Spleen (tissue), 13 donors: ENCODE measurements at places on chromosomes 12 and 14. TPM values are rescaled to one million over a fixed set of nuclear protein-coding genes. Genes with fewer than 3 reads are reported as not detected.
A peak's percentile ranks its signal among the peaks of the same experiment; 100 is the strongest.

The SYCP3 gene
- 0.39 TPM for total RNA-seq

The INSM2 gene
- not detected for total RNA-seq

The CEBPE gene
- 5.7 TPM for total RNA-seq

DNA sequence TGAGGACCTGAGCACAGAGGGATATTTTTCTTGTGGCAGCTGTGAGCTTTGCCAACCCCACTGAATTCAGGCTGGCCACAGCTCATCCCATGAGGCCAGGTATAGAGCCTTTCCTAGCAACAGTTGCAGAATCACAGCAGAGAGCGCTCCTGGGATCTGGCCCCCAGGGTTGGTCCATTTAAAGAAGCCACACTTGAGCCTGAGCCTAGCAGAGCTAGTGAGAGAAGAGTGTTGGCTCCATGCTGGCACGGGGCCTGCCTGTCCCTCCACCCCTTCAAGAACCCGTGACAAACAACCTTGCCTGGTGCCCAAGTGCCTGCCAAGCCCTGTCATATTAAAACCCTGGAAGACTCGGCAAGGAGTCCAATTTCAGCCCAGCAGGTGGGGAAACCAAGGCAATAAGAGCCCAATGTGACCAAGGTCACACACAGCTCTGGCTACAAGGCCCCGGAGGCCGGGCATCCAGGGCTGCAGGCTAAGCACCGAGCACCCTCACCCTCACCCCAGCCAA, 91.6 kb downstream of the LRRC74A start:
- no peak for DNase-seq
- H3K4me3 ChIP-seq: no peak overlapping the region
- peak overlapping the region; percentile 73 for H3K27ac ChIP-seq
- peaks cover 6% of the 10 kb centered on the region for H3K27me3 ChIP-seq
- H3K4me1 ChIP-seq: peaks cover 35% of the 10 kb centered on the region

DNA sequence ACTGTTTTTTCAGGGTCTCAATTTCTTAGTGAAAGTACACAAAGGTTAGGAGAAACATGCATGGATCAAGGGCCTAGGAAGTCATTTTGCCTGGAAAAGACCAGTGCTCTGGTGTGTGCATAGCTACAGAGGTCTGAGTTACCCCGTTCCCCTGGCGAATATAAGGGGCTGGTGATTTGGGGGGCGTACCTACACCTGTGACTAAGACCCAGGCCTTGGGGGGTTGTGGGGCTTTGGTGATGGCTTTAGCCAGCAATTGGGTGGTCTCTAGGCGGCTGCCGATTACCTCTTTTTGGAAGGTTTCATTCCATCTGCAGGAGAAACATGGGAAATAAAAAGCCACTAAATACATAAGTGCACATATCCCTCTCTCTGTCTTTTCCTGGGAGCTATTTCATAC, 1.1 kb downstream of the SDR39U1 start:
- H3K4me3 ChIP-seq: peak overlapping the region; percentile 62
- peaks cover 44% of the 10 kb centered on the region for H3K36me3 ChIP-seq
- peak overlapping the region; percentile 99 for H3K27ac ChIP-seq
- H3K27me3 ChIP-seq: no peaks in the 10 kb centered on the region

DNA sequence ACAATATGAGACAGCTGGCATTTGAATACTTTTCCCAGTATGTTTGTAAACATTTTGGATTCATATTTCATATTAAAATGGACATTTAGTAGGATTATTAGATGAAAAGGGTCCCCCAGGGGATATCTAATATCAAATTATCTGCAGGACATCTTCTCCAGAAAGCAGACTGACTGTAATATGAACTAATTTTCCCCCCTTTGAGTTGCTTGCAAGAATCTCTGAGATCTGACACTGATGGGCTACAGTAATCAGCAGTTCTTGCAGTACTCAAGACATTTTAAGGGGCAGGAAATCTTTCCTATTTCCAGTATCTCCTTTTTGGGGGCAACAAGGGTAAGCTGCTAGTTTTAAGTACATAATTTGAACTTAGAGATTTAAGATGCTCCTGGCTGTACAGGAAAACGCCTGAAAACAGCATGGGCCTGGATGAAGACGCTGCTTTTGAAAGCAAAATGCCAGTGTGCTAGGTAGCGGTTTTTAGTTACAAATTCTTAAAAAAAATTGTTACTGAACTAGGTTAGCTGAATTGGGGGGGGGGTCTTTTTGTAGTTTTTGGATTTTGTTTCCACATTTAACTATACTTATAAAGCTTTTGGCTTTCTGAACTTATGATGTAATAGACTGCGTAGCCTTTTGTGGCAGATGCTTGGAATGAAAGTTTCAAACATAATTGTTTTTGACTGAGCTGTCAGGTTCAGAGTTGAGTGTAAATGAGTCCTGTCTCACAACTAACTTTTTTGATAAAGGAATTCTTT, 2.2 kb downstream of the FRMD6 start:
- H3K27ac ChIP-seq: peak overlapping the region; percentile 90
- H3K4me3 ChIP-seq: peak overlapping the region; percentile 82
- H3K4me1 ChIP-seq: peaks cover 23% of the 10 kb centered on the region
- no peaks in the 10 kb centered on the region for H3K36me3 ChIP-seq

DNA sequence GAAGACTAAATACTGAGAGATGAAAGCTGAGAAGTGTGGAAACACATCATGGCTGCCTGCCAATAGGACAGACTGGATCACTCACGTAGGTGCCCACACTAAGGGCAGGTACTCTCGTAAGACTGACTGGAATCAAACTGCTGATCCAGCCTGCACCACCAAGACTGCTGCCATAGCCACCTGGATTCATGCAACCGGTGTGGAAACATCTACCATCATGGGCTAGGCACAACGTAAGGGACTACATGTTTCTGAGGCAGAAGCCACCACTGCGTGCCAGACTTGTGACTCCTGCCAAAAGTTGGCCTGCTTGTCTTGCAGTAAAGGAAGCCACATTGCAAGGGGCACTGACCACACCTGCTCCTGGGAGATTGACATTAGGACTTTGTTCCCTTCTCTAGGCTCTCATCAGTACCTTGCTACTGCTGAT, 3.8 kb downstream of the POMT2 start:
- peaks cover 20% of the 10 kb centered on the region for H3K4me1 ChIP-seq
- DNase-seq: no peak
- no peak overlapping the region for H3K27ac ChIP-seq
- no peaks in the 10 kb centered on the region for H3K27me3 ChIP-seq
- H3K4me3 ChIP-seq: no peak overlapping the region

DNA sequence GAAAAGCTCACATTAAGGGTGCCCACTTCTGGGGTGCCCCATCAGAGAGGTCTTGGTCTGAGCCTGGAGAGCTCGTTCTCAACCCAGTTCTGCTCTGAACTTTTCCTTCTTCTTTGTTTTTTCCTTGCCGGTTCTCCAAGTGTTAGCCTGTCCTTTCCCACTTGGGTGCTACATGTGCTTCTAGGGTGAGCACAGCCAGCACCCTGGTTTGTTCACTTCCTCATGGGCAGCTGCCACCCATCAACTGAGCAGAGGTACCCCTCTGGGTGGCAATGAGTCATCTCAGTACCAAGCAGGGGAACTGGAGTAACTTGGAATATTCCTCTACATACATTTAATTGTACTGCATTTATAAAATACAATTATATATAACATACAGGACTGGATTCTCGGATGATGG, 3.9 kb upstream of the SYNE3 start:
- H3K27ac ChIP-seq: peak overlapping the region; percentile 83
- H3K36me3 ChIP-seq: no peaks in the 10 kb centered on the region
- DNase-seq: no peak
- peaks cover 98% of the 10 kb centered on the region for H3K4me1 ChIP-seq
- no peaks in the 10 kb centered on the region for H3K27me3 ChIP-seq

- DNase-seq: no peak
- no peaks in the 10 kb centered on the region for H3K27me3 ChIP-seq
- no peak overlapping the region for H3K27ac ChIP-seq
Measured at GRCh38 chr14:21320913-21321312, 41.0 kb downstream of the RPGRIP1 start.

GRCh38 chr12:13033476-13033875, 10.7 kb upstream of the FAM234B start:
- H3K4me1 ChIP-seq: no peaks in the 10 kb centered on the region
- H3K27ac ChIP-seq: no peak overlapping the region
- no peaks in the 10 kb centered on the region for H3K36me3 ChIP-seq
- H3K4me3 ChIP-seq: no peak overlapping the region

DNA sequence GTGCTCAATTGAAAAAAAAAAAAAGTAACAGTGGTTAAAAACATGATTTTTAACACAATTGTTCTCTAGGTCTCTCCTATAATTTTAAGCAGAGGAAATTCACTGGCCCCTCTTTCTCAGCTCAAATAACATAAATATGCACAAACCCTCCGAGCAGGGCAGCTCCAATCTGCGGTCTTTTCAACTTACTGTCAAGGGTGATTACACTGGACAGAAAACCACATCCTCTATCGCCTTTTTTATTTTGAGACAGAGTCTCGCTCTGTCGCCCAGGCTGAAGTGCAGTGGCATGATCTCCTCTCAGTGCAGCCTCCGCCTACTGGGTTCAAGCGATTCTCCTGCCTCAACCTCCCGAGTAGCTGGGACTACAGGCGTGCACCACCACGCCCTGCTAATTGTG, 16.5 kb upstream of the GABARAPL1 start:
- no peak for DNase-seq
- H3K27ac ChIP-seq: no peak overlapping the region
- no peak overlapping the region for H3K4me3 ChIP-seq
- peaks cover 32% of the 10 kb centered on the region for H3K27me3 ChIP-seq
- peaks cover 12% of the 10 kb centered on the region for H3K4me1 ChIP-seq

DNA sequence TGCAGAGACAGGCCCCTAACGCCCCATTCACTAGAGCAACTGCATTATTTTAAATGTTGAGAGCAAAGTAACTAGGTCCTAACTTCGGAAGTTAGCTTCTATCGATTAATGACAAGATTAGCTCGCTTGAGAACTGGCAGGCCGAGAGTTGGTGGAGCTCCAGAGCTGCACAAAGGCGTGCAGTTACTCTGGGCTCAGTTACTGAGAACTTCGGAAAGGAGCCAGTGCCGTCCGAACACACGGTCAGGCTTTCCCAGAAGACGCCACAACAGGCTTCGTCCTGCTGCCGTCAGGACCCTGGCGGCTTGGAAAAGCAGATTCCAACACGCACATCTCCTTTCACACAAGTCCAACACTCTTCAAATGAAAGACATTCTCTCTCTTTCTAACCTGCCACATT, 45.4 kb upstream of the TESC start:
- H3K27me3 ChIP-seq: no peaks in the 10 kb centered on the region
- H3K36me3 ChIP-seq: no peaks in the 10 kb centered on the region
- no peak overlapping the region for H3K4me3 ChIP-seq
- H3K4me1 ChIP-seq: peaks cover 24% of the 10 kb centered on the region
- H3K27ac ChIP-seq: no peak overlapping the region
- DNase-seq: no peak

DNA sequence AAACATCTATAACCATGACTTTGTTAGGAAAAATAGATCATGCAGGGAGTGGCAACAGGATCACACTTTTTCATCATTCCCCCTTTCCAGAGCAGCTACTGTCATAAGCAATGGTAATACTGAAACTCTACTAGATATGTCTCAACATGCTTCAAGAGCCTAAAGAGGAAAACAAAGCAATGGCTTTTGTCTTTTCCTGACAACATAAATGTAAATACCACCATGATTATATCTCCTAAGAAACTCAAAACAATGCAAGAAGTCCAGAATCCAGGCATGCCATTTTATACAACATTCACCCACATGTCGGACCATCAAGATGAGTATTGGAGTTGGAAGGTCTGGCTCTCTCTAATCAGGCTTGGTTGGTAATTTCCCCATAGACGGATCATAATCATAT, 78.7 kb downstream of the KIF21A start:
- no peak overlapping the region for H3K4me3 ChIP-seq
- H3K27me3 ChIP-seq: no peaks in the 10 kb centered on the region
- no peaks in the 10 kb centered on the region for H3K36me3 ChIP-seq
- no peak overlapping the region for H3K27ac ChIP-seq

DNA sequence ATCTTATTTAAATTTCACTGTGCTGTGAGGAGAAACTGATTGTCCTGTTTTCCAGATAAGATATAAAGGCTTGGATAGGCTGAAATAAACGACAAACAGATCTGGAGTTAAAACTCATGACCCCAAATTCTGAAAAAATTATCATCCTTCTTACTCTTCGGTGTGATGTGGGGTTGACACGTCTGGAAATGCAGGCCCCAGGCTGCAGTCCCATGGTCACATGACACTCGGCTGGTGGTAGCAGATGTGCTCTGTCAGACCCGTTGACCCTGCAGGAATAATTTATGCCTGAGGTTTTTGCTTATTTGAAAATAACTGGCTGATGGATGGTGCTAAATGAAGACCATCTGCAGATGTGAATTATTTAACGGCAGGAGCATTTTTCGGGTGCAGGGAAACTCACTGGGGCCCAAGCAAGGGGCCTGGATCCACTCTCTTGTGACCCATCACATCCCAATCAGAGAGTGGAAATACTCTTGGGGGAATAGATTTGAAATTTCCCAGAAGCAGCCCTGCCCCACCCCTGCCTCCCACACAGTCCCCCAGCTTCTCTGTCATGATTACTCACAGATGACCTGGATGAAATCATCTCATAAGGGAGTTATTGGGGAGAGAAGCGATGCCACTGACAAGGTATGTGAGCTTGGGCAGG, 47.7 kb upstream of the CMKLR1 start:
- no peak overlapping the region for H3K4me3 ChIP-seq
- no peaks in the 10 kb centered on the region for H3K36me3 ChIP-seq
- H3K27me3 ChIP-seq: peaks cover 48% of the 10 kb centered on the region
- H3K4me1 ChIP-seq: no peaks in the 10 kb centered on the region
